ENCODE measurements at places on chromosomes 1 and 21.

DNA sequence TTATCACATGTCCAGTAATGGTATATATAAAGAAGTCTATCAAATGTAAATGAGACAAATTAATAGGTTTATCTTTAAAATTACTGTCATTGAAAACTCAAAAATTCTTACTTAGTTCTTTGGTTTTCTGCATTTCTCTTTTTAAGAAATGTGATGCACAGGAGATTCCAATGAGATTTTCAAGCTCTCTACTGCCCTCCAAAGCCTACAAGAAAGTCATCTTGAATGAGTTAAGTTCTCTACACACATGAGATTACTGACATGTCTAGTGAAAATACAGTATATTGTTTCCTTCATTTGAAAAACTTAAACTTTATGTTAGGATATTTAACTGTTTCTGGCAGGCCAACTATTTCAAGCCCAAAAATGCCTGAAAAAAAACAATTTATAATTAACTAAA, 68.8 kb downstream of the ITGB3BP start:
- DNase-seq: no peak

DNA sequence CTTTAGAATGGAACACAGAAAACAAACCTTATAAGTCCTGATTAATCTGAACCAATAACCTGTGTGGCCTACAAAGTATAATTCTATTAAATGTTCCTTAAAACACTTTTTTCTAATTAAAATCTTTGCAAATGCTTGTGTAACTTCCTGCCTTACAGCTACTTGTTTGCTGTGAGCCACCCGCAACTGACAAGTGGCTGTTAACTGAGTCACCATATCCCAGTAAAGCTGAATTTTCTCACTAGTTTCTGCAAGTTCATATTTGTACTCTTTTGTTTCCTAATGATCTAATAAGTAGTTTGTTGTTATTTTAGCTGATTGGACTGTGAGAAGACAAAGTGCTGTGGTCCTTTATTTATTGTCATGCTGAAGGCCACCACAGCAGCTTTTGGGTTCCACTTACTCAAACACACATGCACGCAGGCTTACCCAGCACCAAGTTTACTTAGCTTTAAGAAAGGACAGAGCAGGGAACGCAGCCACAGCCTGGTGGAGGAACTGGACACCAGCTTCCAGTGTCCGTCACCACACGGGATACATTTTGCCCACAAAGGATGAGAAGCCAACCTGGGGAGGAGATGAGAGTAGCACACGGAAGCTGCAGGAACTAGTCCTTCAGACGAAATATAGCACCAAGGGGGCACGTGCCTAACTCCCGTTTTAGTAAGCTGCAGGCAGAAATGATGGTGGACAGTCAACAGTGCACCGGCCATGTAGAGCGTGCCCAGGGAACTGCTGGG, 47.8 kb downstream of the LCA5L start:
- DNase-seq: no peak

- no peak for DNase-seq
Observed at GRCh38 chr1:215526147-215526845, 40.8 kb upstream of the KCTD3 start.

DNA sequence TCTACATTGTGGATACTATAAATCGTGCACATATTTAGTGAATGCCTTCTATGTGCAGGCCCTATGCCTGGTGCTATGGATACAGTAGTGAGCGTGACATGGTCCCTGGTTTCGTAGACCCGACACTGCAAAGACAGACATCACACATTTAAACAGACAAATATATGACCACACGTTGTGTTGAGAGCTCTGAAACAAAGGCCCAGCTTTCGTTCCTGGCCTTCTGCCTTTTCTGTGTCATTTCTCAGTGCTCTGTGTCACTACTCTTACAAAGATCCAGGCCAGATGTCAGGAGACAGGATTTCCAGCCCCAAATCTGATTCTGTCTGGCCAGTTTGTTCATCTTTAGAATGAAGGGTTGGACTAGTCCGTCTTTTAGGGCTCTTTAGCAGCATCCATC, 19.3 kb upstream of the TRABD2B start:
- DNase-seq: no peak

DNA sequence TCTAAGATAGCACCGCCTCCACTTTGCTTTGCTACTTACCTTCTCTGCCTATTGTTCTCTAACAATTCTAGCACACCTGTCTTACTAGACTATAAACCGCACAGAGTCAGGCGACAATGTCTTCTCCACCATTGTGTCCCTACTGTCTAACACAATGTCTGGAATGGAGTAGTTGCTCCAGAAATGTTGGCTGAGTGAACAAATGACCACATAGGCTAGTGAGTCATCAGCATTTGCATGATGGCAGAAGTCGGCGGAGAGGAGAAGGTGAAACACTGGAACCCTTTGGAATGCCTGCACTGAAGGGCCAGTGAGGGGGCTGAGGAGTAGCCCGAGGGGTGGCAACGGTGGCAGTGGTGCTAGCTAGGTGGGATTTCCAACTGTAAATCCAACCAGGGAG, 14.0 kb upstream of the PABPC4 start:
- DNase-seq: no peak

DNA sequence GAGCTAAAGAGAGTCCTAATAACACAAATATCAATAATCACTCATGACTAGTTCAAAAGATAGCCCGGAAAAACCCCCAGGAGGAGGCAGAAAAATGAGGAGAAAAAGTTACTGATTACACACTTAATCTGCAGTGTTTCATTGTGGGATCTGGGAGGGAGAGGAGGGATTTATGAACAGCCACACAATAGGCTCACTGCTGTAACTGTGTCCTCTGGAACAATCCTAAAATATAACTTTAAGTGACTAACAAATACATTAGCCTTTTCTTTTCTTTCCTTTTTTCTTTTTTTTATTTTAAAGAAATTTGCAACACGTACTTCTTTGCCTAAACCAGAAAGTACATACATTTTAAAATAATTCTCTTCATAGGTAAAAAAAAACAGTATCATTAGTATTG, 106.3 kb upstream of the LBR start:
- no peak for DNase-seq

- no peak for DNase-seq
Observed at GRCh38 chr1:174800876-174801275, 198.9 kb upstream of the CACYBP start.

GRCh38 chr1:96714881-96715280, 6.7 kb upstream of the PTBP2 start:
- DNase-seq: no peak

DNA sequence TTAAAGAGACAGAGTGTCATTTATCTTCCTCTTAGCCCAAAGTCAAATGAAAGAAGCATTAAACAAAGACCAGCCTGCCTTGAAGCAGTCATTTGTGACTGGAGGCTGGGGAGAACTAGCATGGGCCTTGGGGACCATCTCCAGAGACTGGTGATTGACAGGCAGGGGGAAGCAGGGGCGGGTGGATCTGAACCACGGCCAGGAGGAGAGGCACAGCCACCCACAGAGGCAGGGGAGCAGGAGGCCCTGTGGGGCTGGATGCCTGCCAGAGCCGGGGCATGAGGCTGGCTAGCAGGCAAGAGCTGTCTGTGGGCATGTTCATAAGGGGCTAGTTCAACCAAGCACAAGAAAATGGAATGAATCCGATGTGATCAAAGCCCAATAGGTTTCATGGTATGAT, 73.9 kb downstream of the PLXNA2 start:
- no peak for DNase-seq

- DNase-seq: no peak
Observed at GRCh38 chr1:66290761-66291530, 243.0 kb upstream of the SGIP1 start.

- no peak for DNase-seq
Observed at GRCh38 chr21:35724156-35724555, 336.2 kb downstream of the SETD4 start.

- DNase-seq: no peak
Observed at GRCh38 chr1:166328956-166329355, 162.2 kb upstream of the FAM78B start.

DNA sequence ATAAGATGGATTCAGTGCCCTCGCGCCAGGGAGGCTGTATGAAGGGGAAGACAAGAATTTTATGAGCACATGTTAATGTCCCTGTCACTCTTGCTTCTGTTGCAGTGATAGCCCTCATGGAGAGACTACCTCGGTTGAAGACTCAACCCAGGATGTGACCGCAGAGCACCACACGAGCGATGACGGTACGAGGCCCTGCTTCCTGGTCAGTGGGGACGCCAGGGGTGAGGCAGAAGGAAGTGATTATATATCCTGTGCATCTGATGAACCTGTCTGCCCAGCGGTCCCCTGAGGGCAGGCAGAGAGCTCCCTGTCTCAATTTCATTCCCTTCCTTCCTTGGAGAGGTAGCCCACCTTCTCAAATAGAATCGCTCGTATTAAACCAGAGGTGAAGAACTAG, 20.0 kb upstream of the IKBKE start:
- DNase-seq: no peak

- DNase-seq: peak; percentile 87
Observed at GRCh38 chr1:167454894-167455785, 63.2 kb downstream of the CD247 start.

- no peak for DNase-seq
Observed at GRCh38 chr1:29518183-29518835, 282.0 kb downstream of the PTPRU start.

DNA sequence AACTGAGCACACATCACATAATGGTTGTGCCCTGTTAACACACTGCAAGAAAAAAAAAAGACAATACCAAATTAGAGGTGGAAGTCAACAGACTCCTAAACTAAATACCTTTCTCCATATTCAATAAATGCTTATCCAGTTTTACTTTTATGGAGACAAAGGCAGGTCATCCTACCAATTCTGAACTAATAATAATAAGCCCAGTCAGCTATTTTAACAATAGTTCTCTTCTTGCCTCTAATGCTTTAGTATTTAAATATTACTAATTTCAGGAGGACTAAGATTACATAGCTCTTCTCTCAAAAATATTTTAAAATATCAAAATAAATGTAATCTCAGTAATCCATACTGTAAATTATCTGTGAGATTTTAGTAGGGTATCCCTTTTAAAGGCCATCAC, 10.5 kb downstream of the COPA start:
- DNase-seq: no peak

GRCh38 chr21:31282095-31282709, 61.9 kb downstream of the TIAM1 start:
- DNase-seq: no peak
